ENCODE measurements at places on chromosomes 5 and 9.

GRCh38 chr9:76729980-76730737 lies 34.1 kb upstream of the PCA3 start:
- no peak for DNase-seq

DNA sequence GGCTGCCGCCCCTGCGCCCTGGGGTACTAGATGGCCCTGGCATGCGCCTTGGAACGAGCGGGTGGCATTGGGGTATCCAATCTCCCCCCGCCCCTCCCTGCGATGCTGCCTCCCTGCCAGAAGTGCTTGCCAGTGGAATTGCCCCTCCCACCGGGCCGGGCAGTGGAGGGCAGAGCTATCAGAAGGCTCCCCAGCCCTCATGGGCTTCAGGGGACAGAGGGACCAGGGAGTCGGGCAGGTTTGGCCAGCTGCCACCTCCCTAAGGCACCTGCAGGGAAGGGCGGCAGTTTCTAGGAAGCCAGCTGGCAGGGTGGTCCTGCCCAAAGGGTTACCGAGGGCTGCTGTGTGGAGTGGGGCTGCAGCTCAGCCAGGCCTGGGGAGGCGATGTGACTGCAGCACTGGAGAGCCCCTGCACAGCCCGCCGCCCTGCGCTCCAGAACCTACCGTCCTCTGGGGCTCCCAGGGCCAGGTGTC lies 52.8 kb upstream of the EGFL7 start:
- DNase-seq = no peak

DNA sequence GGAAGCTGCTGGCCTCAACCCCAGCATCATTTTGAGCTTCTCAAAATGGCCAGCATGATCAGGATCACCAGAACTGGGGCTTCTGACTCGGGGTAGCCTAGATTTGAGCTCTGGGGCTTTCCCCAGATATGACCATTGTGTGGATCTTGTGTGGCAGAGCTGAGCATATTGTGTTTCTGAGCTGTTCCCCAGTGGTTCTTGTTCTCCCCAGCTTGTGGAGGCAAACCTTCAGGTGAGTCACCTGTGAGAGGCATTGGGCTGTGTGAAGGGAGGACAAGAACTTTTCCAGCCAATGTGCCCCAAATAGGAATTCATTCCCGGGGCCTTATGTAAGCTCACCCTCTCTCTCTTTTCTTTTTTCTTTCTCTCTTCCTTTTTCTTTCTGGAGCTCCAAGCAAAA lies 80.7 kb upstream of the PITX1 start:
- no peak for DNase-seq

DNA sequence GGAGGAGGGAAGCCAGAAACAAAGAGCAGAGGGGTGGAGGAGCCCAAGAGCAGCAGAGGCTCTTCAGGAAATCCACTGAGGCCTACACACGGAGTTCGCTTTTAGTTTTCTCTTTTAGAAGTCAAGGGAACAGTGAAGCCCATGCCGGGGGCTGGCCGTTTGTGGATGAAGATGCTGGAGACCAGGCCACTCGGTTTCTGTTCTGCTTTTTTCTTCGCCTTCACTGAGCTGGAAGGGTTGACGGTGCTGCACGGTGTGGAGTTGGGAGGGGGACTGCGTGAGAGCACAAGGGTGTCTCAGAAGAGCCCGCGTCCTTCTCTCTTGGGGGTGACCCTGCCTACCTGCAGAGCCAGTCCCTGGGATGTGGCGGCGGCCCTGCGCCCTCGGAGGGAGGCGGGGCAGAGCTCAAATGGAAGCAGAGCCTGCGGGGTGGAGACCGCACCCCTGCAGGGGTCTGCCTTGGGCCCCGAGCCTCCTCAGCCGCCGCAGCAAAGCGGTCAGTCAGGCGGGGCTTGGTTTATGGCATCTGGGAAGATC lies 68.5 kb upstream of the CACNA1B start:
- no peak for DNase-seq

DNA sequence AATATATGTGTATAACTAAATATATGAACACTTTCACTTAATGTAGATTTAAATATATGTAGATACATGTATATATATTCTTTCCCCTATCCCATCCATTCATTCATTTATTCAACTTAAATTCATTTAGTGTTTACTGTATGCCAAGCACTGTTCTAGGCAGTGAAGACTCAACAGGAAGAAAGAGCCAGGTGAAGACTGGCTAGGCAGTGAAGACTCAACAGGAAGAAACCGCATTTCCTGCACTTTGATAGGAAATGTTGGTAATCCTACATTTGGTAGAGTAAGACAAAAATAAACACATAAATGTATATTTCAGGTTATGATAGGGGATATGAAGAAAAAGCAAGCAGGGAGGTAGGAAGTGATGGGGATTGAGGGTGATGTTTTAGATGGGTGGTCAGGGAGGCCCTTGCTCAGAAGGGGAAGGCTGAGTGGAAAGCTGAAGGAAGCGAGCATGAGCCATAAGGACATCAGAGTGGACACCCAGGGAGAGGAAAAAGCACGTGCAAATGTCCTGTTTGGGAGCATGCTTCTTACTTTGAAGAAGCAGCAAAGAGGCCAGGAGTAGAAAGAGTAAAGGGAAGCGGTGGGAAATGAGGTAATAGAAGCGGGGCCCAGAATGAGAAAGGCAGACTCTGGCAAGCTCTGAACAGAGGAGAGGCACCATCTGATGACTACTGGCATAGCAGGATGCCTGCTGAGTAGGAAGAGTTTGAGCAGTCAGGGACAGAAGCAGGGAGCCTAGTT lies 227.8 kb upstream of the MAP3K1 start:
- no peak for DNase-seq

- no peak for DNase-seq
Observed at GRCh38 chr5:124639095-124639665, 107.3 kb downstream of the ZNF608 start.

GRCh38 chr9:14627513-14627912 lies 65.7 kb downstream of the ZDHHC21 start:
- peak; percentile 68 for DNase-seq

- DNase-seq = no peak
Observed at GRCh38 chr9:18947892-18948339, 85.1 kb downstream of the SAXO1 start.

- DNase-seq = no peak
Observed at GRCh38 chr9:109328978-109329637, 8.2 kb upstream of the EPB41L4B start.

- DNase-seq = no peak
Observed at GRCh38 chr9:131630205-131630831, 85.0 kb downstream of the PRRT1B start.

GRCh38 chr5:147930769-147931168 lies 24.4 kb upstream of the C5orf46 start:
- DNase-seq = no peak

DNA sequence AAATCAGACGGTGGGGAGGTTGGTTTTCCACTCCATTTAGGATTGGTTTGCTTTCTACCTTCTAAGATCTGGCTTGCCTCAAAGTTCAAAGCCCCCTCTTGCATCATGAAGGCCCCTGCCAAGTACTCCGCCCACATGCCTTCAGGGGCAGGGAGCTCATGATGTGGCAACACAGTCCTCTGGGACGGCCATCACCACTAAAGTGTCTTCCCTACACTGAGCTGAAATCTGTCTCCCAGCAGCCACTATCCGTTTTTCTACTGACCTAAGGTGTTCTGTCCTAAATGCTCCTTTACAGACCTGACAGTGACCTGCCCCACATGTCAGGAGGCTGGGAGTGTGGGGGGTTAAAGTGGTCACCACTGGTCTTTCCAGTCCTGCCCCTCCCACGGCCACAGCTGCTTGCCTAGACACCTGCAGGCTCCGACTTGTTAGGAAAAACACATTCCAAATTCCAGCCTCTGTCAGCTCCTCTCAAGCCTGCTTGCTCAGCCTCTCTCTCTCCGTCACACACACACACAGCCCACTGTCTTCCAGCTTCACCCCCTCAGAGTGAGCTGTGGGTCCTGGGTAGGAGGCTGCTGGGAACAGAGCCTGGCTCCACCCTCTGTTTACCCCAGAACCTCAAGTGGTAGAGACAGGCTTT lies 44.9 kb downstream of the SHB start:
- no peak for DNase-seq

- DNase-seq = no peak
Observed at GRCh38 chr5:5695266-5695665, 272.8 kb downstream of the ICE1 start.

GRCh38 chr9:93219692-93220091 lies 35.8 kb downstream of the WNK2 start:
- DNase-seq = no peak

- DNase-seq = no peak
Observed at GRCh38 chr5:127227881-127228280, 62.7 kb upstream of the MEGF10 start.

DNA sequence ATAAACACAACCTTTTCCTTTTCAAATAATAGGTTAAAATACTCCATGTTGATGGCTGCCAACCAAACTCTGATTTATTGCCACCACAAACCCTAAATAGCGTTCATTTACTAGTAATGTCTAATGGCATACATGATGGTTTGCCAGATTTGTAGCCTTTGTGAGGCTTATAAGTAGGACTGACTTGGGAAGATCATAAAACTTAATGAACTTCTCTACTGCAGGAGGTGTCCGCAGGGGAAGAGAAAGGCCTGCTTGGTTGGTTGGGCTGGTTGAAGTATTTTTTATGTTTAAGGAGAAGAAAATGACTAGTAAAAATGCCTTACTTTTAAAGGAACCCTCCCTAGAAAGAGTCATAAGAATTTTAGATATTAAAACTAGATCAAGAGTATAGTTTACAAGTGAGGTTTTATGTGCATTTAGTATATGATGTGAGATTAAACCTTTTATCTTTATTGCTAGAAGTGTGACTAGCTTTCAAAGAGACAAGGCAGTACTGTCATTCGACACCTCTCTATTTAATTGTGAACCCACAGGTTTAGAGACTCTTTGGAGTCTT lies 5.0 kb downstream of the PBX3 start:
- no peak for DNase-seq

DNA sequence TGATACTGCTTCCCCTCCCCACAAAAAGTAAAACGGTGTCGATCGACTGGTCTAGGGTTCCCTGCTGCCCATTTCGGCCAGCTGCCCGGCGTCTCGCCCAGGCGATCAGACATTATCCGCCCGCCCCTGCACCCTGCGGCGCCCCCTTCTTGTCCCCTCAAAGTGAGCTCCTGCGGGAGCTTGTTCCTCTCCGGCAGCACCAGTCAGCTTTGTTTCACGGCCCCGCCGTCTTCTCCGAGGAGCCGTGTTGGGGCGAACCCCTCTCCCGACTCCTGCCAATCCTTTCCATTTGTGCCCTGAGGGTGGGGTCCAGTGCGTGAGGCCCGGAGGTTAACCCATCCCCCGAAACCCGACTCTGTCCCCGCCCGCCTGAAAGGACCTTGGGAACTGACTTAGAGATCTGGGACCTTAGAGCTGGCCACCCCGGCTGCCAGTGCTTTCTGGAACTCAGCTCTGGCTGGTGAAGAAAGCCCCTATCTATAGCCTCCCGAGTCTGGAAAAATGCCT lies 518 bp downstream of the UBE2B start:
- DNase-seq = peak; percentile 14

DNA sequence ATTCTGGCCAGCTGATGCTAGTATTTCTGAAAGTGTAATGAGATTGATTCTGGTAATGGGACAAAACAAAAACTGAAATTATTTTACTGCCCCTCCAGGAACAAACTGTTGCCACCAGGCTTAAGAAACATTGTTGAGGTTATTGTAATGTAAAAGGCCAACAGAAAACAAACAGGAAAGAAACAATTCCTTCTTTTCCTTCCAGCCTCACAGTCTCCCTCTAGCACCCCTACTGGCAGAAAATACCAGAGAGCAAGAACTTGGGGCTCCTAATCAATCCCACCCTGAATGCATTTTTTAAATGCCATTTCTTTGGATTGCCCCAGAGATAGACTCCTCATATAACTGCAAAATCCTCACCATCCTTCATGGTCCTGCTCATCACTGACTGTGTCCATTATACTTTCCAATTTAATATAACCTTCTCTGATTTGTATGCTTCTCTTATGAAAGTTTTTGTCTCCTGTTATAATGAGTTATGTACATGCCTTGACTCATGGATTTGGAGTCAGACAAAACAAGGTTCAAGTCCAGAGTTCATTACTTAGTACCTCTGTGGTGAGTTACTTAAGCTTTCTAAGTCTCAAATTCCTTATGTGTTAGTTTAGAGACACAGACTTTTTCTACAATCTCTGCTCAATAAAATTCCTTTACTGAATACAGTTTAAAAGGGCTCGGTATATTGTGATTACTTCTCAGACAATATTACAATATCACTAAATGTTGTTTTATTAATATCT lies 157.9 kb upstream of the FBN2 start:
- no peak for DNase-seq

GRCh38 chr9:83649080-83649479 lies 26.1 kb downstream of the IDNK start:
- peak; percentile 25 for DNase-seq

DNA sequence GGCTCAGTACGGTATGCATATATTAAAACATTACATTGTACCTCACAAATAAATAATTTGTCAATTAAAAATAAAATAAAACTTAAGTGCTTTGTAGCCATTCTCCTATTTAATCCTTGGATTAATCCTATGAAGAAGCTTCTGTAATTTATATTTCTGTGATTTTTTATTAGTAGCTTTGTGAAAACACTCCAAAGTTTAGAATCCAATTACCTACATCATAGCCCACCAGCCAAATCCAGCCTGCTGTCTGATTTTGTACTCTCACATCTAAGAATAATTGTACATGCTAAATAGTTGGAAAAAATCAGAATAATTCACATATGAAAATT lies 10.4 kb downstream of the MED7 start:
- DNase-seq = no peak

GRCh38 chr9:72539824-72540347 lies 18.5 kb downstream of the TMC1 start:
- DNase-seq = no peak

DNA sequence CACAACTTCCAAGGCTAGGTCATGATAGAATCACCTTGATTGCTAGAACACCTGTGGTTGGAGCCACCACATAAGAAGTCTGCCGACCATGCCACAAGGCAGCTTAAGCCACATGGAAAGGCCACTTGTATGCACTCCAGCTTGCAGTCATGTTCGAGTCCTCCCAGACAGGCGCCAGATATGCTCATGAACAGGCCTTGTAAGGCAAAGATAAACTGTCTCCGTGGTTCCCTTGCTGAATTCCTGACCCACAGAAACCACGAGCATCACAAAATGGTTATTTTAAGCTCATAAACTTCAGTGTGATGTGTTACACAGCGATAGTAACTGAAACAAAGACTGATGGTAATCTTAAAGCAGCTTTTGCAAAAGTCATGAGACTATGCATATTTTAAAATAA lies 188.4 kb upstream of the DAPK1 start:
- DNase-seq = no peak

GRCh38 chr9:16138561-16139491 lies 586.0 kb downstream of the CCDC171 start:
- no peak for DNase-seq

- DNase-seq = no peak
Observed at GRCh38 chr9:36363448-36363847, 36.6 kb downstream of the RNF38 start.
